ENCODE measurements at places on chromosomes 4 and X.
A peak's percentile ranks its signal among the peaks of the same experiment; 100 is the strongest.

GRCh38 chr4:120286813-120287212, 220.2 kb upstream of the MAD2L1 start:
- DNase-seq: no peak

DNA sequence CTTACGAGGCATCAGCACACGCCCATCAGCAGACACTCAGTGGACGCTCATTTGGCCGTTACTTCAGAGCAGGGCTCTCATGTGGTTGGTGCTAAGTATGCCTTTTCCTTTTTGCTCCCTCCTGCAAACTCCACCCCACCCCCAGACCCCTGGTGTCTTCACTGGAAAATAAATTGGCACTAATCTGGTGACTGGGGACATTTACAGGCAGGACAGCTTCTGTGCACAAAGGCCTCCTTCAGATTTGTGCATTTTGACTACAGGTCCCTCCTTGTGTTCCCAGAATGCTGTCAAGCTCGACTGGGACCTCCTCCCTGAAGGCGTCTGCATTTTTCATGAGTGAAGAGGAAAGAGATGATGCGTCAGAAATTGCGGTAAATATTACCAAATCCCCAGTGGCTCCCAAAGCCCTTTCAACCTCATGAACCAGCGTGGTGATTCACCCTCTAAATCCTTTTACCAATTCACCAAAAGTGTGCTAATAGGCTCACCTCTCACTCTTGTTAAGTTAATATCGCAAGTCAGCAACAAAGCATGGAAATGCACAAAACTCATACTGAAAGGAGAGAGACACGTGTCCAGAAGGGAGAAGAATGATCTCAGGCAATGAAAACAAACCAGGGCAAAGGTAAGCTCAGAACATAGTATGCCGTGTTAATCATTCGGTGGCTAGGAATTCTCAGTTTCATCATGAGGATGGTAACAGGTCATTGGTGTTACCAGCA, 119.0 kb downstream of the NKX6-1 start:
- DNase-seq: no peak

GRCh38 chr4:78616046-78616498, 64.5 kb downstream of the ANXA3 start:
- DNase-seq: no peak

- DNase-seq: no peak
Observed at GRCh38 chrX:35289952-35290351, 347.4 kb downstream of the FAM47B start.

DNA sequence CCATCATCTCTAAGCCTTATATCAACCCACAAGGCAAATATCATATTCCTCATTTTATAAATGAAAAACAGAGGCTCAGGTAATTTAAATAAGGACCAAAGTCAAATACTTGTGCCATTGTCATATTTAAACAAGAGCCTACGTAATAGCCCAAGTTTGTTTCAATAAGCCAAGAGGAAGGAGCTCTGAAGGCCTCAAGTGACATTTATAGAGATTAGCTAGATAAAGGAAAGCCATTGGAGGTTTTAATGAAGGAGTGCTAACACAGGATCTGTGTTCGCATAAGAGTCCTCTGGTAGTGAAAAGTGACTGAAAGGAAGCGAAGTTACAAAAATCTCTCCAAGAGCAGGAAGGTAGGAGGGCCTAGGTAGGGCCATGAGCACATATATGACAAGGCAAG, 384.9 kb upstream of the NOCT start:
- DNase-seq: no peak

DNA sequence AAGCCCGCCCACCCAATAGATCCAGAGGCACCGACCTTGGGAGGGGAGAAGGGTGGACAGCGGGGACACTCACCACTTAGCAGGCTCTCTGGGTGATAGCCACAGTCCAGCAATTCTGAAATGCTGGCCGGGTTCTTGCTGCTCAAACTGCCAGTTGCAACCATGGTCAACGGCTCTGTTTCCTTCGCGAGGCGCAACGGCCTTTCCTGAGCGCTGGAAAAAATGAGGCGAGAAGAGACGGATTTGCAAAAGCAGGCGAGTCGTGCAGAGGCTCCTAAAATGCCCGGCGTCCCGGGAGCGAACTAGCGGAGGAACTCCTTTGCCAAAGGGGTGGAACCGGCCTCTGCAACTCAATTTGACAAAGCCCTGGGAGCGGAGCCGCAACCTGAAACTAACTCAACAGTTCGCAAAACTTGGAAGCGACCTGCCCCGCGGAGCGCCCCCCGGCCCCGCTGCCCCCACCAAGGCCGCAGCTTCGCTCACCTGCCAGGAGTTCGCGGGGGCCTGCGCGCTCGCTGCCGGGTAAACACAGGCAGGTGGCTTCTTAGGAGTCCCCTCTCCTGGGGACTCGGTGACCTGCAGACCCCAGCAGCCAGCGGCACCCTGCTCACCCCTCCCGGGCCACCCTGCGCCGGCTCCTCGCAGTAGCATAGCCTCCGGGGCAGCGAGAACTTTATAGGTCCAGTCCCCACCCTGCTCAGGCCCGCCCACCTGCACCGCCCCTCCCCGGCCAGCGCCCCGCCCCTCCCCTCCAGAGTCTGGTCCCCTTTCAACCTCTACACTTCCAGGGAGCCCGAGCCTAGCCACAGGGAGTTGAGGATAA, at the start of gene DDIT4L:
Gene DDIT4L (minus strand): TSS at position 649 of the 823 bp plus-strand sequence. CDS start 485 bp downstream, at position 164.
- DNase-seq: no peak

- no peak for DNase-seq
Observed at GRCh38 chr4:179116011-179116410, 1673.8 kb upstream of the AGA start.

DNA sequence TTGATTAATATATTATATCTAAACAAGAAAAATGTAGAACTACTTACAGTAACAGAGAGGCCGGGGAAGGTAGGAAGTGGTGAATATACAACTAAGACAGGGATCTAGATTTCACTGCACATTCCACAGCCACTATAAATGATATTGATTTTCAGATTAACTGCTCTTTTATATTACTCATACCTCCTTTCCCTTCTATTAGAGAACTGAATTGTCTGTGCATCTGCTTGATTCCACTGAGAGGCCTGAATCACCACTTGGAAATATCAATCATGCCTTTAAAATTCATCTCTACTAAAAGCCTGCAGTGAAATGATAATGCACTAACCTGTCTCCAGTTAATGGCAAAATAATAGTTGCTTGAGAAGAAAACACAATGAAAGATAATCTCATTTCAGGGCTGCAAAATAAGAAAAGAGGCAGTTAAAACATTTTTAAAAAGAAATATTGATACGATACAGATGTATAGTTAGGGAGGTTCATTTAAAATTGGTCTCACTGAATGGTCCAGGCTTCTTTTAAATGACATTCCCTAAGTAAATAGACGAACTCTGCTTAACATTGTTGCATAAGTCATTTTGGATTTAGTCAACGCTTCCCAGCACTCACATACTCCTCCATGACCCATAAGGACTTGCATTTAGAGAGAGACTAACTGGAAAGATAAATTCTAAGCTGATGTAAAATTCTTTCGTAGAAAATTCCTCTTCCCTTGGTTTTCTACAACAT, 3.8 kb downstream of the ANTXR2 start:
- no peak for DNase-seq

- DNase-seq: no peak
Observed at GRCh38 chrX:26286836-26287235, 70.9 kb downstream of the MAGEB5 start.

- DNase-seq: no peak
Observed at GRCh38 chr4:110175634-110176033, 22.8 kb downstream of the ELOVL6 start.

DNA sequence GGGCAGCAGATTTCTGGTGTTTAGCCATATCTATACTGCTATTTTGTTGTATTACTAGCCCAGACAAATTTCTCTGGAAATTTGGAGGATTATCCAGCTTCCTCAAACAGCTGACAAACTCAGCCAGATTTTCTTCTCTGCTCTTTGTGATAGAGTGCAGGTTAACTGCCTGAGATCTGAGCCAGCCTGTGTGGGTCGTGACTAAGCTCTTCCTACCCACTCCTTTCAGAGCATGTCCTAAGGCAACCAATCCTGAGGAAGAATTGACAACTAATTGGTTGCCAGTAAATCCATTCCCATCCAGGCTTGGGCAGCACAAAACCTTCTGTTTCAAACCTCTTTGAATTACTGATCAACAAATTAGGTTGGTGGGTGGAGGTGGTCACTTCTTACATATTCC, 2.5 kb upstream of the GABRA2 start:
- DNase-seq: no peak

- DNase-seq: no peak
Observed at GRCh38 chr4:186264660-186265059, 1.3 kb upstream of the F11 start.

GRCh38 chr4:83382850-83383249, 48.2 kb upstream of the HPSE start:
- DNase-seq: no peak

GRCh38 chr4:156970501-156971164, 966 bp downstream of the PDGFC start:
- peak; percentile 35 for DNase-seq

DNA sequence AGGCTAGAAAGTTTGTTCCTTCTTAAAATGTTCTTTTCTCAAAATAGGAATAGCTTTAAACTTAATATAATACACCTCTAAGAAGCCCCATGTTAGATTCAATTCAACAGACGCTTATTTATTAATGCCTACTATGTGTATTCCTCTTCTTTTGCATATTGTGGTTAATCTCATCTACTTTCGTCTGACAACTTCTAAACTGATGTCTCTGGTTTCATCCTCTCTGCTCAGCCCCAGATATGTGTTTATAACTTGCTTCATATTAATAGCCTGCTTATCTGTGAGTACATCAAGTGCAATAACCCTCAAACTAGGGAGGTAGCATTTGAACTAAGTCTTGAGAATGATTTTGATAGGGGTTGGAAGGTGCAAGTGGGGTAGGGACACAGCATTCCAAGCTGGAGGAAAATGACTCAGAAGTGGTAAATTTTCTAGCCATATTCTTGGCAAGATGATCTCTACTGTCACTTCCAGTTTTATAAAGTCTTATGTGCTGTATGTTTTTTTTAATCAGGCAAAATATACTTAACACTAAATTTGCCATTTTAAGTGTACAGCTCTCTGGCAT, 37.0 kb downstream of the STK26 start:
- DNase-seq: no peak

- no peak for DNase-seq
Observed at GRCh38 chr4:78863254-78863869, 75.9 kb downstream of the PAQR3 start.

DNA sequence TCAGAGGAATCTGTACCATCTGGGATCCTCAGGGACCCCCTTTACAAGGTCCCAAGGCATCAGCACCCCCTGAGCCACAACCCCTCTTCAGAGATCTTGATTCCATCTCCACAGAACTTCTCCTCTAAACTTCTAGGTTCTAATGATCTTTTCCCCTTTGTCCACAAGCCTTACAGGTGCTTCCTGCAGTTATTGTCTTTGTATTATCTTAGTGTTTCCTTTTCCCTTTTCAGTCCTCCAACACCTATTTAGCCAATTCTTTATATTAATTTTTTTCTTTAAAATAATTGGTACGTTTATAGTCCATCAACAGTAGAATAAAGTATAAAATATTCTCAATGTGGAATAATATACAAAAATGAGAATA, 35.2 kb upstream of the FAM241A start:
- no peak for DNase-seq

GRCh38 chr4:13432453-13432852, 51.7 kb downstream of the RAB28 start:
- DNase-seq: no peak

- DNase-seq: no peak
Observed at GRCh38 chr4:21113496-21114223, 413.4 kb downstream of the PACRGL start.

DNA sequence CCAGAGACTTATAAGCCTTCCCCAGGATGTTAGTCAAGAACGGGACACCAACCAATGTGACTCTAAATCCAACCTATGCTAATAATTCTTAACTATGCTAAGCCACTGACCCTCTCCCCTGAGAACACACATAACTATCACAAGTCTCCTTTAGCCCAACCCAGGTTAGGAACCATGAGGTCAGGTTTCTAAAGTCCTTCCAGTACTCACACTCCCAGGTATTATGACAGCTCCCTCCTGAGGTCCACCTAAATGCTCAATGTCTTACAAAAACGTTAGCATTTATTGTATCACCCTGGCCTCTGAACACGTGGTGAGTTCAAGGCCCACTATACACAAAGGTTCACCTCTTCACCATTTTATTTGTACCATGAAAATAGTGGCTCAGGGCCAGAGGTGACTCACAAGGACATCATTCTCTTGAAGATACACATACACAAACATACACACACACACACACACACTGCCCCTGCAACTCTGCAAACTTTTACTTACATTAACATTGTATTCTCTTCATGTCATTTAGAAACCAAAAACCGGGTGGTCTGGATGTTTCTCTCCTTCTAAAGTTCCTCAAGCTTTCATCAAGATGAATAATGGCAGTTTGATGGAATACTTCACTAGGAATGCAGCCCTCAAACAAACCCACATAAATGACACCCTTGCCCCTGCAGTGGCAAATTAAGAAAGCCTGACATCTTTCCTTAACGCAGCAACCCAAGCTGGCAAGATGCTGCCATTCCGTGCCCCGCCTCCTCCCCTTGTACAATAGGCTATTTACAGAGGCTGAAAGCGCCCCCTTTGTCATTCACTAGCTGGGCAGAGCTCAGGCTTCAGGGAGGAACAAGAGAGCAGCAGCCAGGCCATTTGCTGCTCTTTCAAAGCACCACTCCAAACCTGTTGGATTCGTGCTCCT, 17.7 kb downstream of the ACSL1 start:
- peak; percentile 33 for DNase-seq

DNA sequence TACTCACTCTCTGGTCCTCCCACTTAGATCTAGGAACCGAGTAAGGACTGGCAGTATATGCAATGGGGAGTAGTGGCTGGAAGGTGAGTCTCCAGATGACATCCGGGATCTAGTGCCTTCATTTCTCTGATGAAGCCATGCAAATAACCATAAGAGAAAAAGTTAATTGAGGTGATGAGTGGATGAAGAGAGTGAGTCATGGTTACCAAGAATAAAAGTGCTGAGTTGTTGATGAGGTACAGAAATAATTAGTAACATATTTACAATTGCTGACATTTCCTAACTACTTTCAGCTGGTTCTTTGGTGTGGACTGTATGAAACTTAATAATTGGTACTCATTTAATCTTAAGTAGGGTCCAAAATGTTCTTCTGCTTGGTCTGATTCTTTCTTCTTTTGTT, 146.7 kb upstream of the PITX2 start:
- no peak for DNase-seq

- no peak for DNase-seq
Observed at GRCh38 chr4:95232358-95233156, 316.2 kb downstream of the UNC5C start.

- DNase-seq: no peak
Observed at GRCh38 chrX:116436358-116436816, at the start of gene SLC6A14. Gene SLC6A14 (plus strand): TSS chrX:116436606. CDS start chrX:116436710, 104 bp downstream.

DNA sequence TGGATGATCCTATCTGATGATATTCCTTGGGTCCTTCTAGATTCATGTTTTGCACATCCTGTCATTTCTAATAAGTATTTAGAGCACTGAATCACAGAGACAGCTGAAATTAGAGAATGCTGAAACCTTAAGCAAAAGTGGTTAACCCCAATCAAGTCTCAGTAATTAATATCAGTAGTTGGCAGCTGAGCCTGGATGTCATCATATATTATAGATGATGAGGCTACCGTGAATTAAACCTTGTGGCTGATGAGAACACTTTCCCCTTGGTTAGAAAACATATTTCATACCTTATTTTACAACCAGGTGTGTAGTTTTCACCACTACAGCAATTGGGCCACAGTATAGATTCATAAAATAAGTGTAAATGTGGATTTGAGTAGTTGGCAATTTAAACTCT, 499.0 kb downstream of the PDGFC start:
- no peak for DNase-seq

GRCh38 chrX:129663171-129663570, 8.4 kb upstream of the APLN start:
- no peak for DNase-seq

All from DMS79 treated with DMSO at 0.1 percent for 48 hours (cell line).